ENCODE measurements at places on chromosomes 6 and 20.

- DNase-seq, result no peak
These were observed 181.1 kb upstream of the STXBP5 start for GRCh38 chr6:147023148-147023547.

- no peak for DNase-seq
These were observed 746 bp upstream of the PRND start for GRCh38 chr20:4720977-4721349.

GRCh38 chr6:36678488-36679042 lies at the start of gene CDKN1A:
Gene CDKN1A, plus strand, starts transcription at chr6:36678714. Its CDS starts 5,388 bp downstream, at chr6:36684102.
- DNase-seq, result peak; percentile 79

- DNase-seq, result no peak
These were observed 2.2 kb downstream of the DLGAP4 start for GRCh38 chr20:36308353-36308752.

DNA sequence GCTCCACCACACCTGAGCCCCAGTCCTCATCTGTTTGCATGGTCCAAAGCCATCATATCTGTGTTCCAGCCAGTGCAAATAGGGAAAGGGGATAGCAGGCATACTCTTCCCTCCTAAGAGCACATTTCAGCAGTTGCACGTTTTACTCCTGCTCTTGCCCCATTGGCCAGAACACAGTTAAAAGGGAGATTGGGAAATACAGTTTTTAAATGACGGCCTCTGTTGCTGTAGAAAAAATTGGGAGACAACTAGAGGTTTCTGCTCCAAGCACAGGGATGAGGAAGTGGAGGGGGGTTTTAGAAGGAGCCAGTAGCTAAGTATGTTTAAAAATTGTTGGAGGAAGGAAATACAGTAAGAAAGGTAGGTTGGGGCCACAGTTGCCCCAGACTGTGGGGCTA lies 14.6 kb upstream of the STK35 start:
- no peak for DNase-seq

GRCh38 chr6:125952764-125953501 lies 3.6 kb upstream of the HINT3 start:
- DNase-seq, result no peak

- no peak for DNase-seq
These were observed 118.8 kb downstream of the ZMYND8 start for GRCh38 chr20:47237715-47238114.

- DNase-seq, result no peak
These were observed 2.4 kb upstream of the ZFP64 start for GRCh38 chr20:52193886-52194545.

- no peak for DNase-seq
These were observed 24.5 kb downstream of the ILRUN start for GRCh38 chr6:34671801-34672656.

- no peak for DNase-seq
These were observed 124.4 kb downstream of the KCNQ5 start for GRCh38 chr6:72746276-72746675.

DNA sequence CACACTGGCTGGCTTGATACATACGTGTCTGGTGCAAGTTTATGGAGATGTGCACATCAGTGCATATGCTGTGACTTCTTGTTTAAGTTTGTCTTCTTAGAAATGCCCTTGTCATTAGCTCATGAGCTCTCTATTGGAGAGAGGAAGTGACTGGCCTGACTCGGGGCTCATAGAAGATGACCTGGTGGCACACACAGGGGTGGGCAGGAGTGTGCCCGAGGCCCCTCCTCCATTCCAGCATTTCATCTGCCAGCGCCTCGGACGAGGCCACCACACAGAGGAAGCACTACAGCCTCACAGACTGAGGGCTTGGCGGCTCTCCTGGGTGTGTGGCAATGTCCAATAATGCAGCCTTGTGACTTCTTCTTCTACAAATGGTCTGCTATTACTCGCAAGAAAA lies 109.7 kb downstream of the FAM120B start:
- DNase-seq, result no peak

- no peak for DNase-seq
These were observed 43.9 kb downstream of the TFEB start for GRCh38 chr6:41691426-41692079.

Data from GM04503 (cell line).